ENCODE measurements at places on chromosomes 7 and 10. TPM values are rescaled to one million over a fixed set of nuclear protein-coding genes. Genes with fewer than 3 reads are reported as not detected.
A peak's percentile ranks its signal among the peaks of the same experiment; 100 is the strongest.

DNA sequence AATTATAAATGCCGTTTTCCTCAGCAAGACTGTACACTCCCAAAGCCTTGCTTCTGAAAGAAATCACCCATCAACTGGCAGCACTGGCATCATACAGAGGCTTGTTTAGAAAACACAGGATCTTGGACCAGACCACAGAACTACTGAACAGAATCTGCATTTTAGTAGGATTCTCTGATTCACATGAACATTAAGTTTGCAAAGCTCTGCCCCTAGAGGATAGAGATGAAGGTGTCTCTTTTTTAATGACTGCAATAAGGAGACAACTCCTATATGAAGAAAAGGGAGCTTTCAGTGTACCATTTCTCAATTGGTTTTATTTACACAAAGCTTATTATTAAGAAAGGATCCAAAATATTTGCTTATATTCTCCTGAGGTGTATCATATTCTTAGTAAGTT lies 172.7 kb downstream of the AGMO start:
- DNase-seq, result no peak

GRCh38 chr7:128800567-128800966 lies 8.8 kb downstream of the CCDC136 start:
- DNase-seq, result no peak

- DNase-seq, result no peak
Measured at GRCh38 chr7:16638282-16639280, 7.0 kb downstream of the ANKMY2 start.

DNA sequence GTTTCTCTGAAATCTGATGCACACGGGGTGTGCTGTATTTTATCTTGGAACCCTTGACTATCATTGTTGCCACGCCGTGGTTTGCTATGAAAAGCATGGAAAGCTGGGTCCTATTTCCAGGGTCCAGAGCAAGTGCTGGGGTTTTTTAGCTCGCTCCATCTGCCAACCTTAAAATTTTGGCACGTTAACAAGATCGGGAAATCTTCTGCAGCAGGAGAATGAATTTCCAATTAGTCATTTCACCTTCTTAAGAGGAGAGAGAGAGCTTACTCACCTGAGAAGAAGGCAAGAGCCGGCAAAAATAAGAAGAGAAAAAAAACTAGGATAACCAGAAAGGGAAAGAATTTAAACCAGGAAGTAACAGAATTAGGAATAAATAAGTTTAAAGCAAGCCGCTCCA lies 223.6 kb upstream of the CELF2 start:
- peak; percentile 85 for DNase-seq

- DNase-seq, result no peak
Measured at GRCh38 chr7:26531926-26532325, 240.3 kb downstream of the SNX10 start.

DNA sequence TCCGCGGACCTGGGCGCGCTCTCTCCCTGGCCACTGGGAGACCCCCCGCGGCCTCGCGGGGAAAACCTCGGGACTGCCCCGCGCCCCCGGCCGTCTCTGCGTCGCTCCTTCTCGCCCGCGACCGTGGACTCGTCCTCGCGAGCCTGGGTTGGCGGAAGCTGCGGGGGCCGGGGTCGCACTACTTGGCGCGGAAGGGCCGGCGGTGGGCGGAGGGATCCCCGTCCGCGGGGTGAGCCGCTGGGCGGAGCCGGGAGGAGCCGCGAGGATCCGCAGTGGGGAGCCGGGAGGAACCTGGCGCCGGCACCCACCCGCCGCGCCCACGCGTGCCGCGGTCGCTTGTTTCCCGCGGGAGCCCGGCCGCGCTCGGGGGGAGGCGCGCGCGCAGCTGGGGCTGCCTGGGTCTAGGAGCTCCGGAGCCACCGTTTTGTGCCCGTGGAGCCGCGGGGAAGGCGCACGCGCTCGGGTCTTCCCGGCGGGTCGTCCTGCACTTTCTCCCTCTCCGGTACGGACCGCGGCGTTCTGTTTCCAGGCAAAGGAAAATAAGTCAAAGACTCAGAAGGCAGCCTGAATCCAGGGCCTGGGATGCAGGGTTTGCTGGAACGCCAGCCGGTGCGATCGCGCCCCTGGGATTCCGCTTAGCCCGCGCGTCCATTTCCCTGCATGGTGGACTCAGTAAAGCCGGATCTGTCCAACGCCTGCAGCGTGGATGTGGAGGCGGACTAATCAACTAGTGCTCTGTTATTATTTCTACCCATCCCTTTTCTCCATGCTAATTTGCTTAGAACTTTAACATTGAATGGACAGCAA lies 28.7 kb upstream of the KMT2C start:
- peak; percentile 40 for DNase-seq

Gene SLC25A13
- 28.3 TPM for total RNA-seq

Gene HTRA1
- total RNA-seq, result 388 TPM

All from foreskin keratinocyte (primary cell).